Gastroesophageal sphincter (tissue), 4 donors: ENCODE measurements at places on chromosomes 5 and 9. TPM values are rescaled to one million over a fixed set of nuclear protein-coding genes. Genes with fewer than 3 reads are reported as not detected.

Gene ECSCR
- total RNA-seq = 34.9 TPM

Gene NINJ1
- 78.4 TPM for total RNA-seq

Gene UBTD2
- total RNA-seq = 21.0 TPM

Gene SLC35D2
- 18.4 TPM for total RNA-seq

Gene ANXA2R
- 1.5 TPM for total RNA-seq

Gene TMOD1
- total RNA-seq = 38.6 TPM

Gene ITK
- total RNA-seq = 2.4 TPM

Gene TSLP
- 1.3 TPM for total RNA-seq

Gene SHOC1
- not detected for total RNA-seq

Gene PCDHB4
- 5.6 TPM for total RNA-seq

Gene CDH10
- not detected for total RNA-seq

Gene NAIP
- total RNA-seq = 5.0 TPM

Gene MGAT4B
- 50.6 TPM for total RNA-seq

Gene OR1Q1
- total RNA-seq = not detected

Gene SOX30
- 0.19 TPM for total RNA-seq

Gene GLRA1
- total RNA-seq = not detected

Gene SLCO4C1
- not detected for total RNA-seq

Gene PTBP3
- 28.2 TPM for total RNA-seq

Gene PROB1
- total RNA-seq = 9.1 TPM

Gene TAF11L10
- not detected for total RNA-seq

Gene FOXD4L6
- not detected for total RNA-seq

Gene WDR55
- 15.7 TPM for total RNA-seq

Gene TAF11L5
- total RNA-seq = not detected

Gene DBH
- not detected for total RNA-seq

Gene GLDC
- 1.9 TPM for total RNA-seq

Gene SLC2A6
- total RNA-seq = 1.7 TPM

Gene LOX
- 2.8 TPM for total RNA-seq

Gene SLC23A1
- not detected for total RNA-seq

Gene GRM6
- total RNA-seq = not detected

Gene CEL
- total RNA-seq = 0.62 TPM

Gene TXNDC8
- total RNA-seq = not detected

Gene SPATA31E1
- total RNA-seq = not detected

Gene IL13
- not detected for total RNA-seq

Gene SPOCK1
- 52.0 TPM for total RNA-seq

Gene SLC46A2
- 0.27 TPM for total RNA-seq

Gene MAPKAP1
- 76.5 TPM for total RNA-seq

Gene TMEM252
- total RNA-seq = not detected

Gene SPATA31A1
- total RNA-seq = not detected

Gene SUSD3
- total RNA-seq = 4.7 TPM

Gene S1PR3
- total RNA-seq = 141 TPM

Gene PCDHGB7
- 19.3 TPM for total RNA-seq

Gene IFNA2
- total RNA-seq = not detected

Gene SMIM33
- total RNA-seq = not detected

Gene PCDHB16
- 5.0 TPM for total RNA-seq

Gene LCN9
- not detected for total RNA-seq

Gene WNT8A
- not detected for total RNA-seq

Gene SLC6A19
- not detected for total RNA-seq

Gene DPH7
- total RNA-seq = 17.6 TPM

Gene PITX1
- total RNA-seq = 182 TPM

Gene TCF7
- total RNA-seq = 0.94 TPM

Gene COL23A1
- 4.6 TPM for total RNA-seq

Gene TSSK1B
- not detected for total RNA-seq

Gene TJP2
- total RNA-seq = 129 TPM
